ENCODE measurements at places on chromosomes 3 and 15.

DNA sequence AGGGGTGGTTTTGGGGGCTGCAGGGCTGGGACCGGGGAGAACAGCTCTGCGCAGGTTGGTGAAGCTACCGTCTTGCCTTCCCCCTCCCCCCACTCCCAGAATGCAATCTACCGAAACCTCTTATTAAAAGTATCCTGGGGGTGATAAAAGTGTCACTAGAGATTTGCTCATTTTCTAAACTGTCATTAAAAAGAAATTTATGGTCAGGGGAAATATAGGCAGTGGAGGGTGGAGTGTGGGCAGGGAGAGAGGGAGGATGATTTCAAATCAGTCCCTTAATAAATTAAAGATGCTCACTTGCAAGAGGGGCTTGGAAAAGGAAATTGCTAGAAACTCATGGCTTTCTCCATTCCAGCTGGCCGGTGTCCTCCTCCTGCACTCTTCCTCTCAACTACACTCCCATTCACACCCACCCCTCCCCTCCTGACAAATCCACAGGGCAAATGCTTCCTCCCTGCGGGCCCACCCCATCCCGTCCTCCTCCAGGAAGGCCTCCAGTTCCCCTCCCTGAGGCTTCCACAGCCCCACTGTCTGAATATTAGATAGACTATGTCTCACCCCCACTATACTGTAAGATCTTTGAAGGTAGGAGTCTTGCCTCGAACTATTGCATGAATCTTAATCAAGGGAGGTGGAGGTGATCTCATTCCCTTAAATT lies 83.9 kb downstream of the TLE3 start:
- DNase-seq: no peak

GRCh38 chr15:39471785-39472574 lies 108.9 kb upstream of the THBS1 start:
- no peak for DNase-seq

- no peak for DNase-seq
These were observed 268.6 kb downstream of the SV2B start for GRCh38 chr15:91368611-91369010.

GRCh38 chr15:39075311-39075710 lies 505.6 kb upstream of the THBS1 start:
- DNase-seq: no peak

DNA sequence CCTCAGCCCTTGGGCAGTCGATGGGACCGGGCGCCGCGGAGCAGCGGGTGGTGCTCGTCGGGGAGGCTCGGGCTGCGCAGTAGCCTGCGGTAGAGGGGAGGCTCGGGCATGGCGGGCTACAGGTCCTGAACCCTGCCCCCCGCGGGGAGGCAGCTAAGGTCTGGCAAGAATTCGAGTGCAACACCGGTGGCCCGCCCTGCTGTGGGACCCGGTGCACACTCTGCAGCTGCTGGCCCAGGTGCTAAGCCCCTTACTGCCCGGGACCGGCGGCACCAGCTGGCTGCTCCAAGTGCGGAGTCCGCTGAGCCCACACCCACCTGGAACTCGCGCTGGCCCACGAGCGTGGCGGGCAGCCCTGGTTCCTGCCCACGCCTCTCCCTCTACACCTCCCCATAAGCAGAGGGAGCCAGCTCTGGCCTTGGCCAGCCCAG lies 377.7 kb upstream of the RBMS3 start:
- DNase-seq: no peak

DNA sequence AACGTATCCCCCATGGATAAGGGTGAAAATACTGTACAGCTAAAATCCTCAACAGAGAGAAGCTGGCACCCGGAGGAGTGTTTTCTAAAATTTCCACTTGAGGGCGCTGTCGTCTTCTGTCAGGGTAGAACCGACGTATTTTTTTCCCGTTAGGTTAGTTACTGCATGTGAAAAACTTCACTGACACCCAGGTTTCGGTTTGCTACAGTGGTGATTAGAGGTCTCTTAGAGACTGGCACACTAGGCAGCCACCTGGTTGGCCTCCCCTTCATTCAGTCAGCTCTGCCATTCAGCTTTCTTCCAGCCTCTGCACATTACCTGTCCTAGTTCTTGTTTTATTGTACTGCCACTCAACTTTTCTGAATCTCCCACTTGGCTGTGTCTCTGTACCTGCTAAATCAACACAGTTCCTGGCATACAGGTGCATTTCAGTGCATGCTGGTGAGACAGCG lies 18.4 kb downstream of the CCK start:
- peak; percentile 59 for DNase-seq

GRCh38 chr3:159882790-159883779 lies 105.5 kb upstream of the IL12A start:
- no peak for DNase-seq

GRCh38 chr15:22942877-22943276 lies 37.3 kb downstream of the CYFIP1 start:
- no peak for DNase-seq

DNA sequence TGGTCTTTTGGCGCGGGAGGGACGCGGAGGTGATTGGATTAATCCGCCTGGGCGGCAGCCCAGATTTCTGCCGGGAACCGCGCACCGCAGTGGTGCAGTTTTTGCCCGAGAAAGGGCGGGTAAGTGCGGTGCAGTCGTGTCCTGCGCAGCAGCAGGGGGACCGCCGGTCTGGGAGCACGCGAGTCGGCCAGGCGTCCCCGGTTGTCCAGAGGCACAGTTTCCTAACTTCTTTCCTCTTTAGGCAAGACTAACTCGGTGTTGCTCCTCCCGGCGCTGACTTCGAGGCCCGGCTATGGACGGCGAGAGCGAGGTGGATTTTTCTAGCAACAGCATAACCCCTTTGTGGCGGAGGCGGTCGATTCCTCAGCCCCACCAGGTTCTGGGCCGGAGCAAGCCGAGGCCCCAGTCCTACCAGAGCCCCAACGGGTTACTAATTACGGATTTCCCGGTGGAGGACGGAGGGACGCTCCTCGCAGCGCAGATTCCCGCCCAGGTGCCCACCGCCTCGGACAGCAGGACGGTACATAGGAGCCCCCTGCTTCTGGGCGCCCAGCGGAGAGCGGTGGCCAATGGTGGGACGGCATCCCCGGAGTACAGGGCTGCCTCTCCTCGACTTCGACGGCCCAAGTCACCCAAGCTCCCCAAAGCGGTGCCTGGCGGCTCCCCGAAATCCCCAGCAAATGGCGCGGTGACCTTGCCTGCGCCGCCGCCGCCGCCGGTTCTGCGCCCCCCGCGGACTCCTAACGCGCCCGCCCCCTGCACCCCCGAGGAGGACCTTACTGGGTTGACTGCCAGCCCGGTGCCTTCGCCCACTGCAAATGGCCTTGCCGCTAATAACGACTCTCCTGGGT lies 736 bp downstream of the ARHGEF26 start:
- DNase-seq: no peak

GRCh38 chr3:105686278-105686897 lies 182.4 kb downstream of the CBLB start:
- no peak for DNase-seq

DNA sequence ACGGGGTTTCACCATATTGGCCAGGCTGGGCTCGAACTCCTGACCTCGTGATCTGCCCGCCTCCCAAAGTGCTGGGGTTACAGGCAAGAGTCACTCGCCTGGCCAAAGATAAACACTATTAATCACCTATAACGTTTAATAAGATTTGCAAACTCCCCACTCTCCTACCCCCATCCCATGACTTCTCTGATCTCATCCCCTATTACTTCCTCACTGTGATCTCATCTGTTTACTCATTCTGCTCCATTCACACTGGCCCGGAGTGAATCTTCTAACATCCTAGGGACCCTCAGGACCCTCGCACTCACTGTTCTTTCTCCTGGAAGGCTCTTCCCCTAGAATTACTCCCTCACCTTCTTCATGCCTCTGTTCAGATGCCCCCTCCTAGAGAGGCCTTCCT lies 78.9 kb downstream of the DGKG start:
- no peak for DNase-seq

- no peak for DNase-seq
These were observed 43.5 kb upstream of the SSR3 start for GRCh38 chr3:156598413-156598812.

Measured in C1 segment of cervical spinal cord (tissue), 14 donors.